Adrenal gland (tissue), 19 donors: ENCODE measurements at places on chromosomes 11 and 22.

DNA sequence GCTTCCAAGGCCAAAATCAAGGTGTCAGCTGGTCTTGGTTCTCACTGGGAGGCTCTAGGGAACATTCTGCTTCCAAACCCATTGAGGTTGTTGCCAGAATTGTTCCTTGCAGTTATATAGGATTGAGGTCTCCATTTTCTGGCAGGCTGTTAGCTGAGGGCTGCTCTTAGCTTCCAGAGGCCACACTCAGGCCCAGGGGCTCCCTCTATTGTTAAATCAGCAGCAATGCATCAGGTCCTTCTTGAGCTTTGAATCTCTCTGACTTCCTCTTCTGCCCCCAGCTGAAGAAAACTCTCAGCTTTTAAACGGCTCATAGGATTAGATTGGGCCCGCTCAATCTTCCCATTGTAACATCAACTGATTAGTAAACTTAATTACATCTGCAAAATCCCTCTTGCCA lies 39.3 kb upstream of the BSX start:
- peak; percentile 20 for DNase-seq

DNA sequence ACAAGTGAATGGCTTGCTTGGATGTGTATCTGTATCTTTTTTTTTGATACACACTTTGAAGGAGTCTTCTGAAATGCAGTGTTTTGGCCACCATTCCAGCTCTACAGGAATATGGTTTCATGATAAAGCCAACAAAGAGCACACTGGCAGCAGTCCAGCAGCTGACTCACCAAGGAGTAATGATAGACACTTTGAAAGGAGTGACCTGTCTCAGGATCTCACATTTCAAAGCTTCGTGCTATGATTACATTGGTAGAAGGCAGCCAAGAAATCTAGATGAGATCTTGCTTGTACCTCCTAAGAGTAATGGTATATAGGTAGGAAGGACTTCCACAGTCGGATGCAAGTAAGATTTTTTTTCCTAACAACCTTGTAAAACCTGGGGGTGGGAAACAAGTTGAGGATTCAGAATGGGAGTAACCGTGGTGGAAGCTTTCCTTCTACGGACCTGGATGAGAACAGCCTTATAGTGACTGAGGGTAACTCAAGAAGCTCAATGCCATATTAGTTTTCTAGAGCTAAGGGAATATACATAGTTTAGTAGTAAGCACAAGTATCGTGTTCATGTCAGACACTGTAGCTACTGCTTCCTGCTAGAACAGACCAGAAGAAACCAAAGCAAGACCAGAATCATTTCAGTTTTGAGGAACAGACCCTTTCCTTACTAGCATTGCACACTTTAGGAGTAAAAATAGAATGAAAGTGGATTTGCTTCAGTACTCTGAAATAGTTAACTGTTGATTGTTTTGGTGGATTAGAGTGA lies 25.0 kb downstream of the MTMR3 start:
- DNase-seq = peak; percentile 85

DNA sequence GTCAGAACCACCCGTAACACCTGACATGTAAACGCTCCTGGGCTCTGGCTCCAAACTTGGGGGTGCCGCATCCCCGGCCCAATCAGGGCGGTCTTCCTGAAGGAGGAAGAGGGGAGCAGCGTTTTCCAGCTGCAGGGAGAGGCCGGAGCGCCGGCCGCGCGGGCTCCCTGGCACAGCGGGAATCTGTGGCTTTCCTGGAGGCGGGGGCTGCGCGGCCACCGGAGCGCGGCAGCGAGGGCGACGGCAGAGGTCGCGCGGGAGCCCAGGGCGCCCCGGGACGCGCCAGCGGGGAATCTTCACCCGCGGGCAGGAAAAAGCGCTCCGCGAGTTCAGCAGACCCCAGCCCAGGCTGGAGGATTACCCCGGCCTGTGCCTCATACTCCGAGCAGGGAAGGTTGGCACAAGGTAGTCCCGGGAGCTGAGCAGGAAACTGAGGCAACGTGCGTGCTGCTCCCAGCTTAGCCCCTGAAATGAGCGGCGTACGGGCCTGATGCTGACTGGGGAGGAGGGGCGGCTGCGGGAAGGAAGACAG lies 600 bp upstream of the ESAM start:
- DNase-seq = no peak

GRCh38 chr11:44989831-44990566 lies 39.3 kb upstream of the TP53I11 start:
- DNase-seq = peak; percentile 9

- no peak for DNase-seq
Observed at GRCh38 chr11:68375766-68376165, 63.4 kb downstream of the LRP5 start.

DNA sequence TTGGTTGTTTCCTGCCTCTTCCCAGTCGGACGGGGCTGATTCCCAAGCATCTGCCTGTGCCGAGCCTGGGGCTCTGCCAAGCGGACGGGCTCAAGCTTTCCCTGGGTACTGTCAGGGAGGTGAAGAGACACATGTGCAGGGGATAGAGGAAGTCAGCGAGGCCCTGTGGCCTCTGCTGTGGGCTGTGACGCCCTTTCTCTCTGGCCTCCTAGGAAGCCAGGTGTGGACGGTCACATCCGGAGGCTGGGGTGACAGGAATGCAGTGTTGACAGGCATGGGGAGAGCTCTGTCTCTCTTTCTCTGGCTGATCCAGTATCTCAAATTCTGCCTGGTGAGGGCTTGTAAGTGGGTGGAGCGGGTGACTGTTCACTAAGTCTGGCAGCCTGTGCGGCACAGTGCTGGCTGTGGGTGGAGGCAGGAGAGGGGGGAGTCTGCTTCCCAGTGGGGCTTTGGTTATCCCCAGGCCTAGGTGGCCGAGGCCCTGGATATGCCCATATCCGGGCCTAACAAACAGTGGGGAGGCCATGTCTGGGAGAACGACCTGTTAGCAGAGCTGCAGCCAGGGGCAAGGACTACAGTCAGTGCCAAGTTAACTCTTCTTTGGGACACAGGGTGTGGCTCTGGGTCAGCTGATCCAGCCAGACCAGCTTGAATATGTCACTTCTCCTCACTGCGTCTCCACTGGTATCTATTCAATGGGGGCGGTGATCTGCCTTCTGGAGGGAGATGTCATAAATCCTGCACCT lies 1.9 kb downstream of the KCTD17 start:
- DNase-seq = no peak

DNA sequence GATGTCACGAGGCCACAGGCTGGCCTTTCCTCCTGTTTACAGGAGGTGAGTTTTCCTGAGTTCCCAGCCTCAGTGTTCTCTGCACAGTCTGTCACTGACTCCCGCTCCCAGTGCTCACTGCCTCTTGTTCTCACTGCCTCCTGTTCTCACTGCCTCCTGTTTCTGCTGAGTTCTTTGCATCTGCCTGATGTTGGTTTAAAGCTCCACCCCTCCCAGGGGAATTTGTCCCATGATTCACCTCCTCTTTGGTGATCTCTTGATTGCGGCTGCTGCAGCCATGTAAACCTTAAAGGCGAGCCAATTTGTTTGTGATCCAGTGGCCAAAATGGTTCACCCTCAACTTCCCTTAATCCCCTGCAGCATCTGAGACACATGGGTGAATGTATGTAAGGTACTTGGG lies 6.0 kb upstream of the TUBA8 start:
- DNase-seq = no peak

GRCh38 chr11:80349997-80350396 lies 909.2 kb upstream of the TENM4 start:
- no peak for DNase-seq

DNA sequence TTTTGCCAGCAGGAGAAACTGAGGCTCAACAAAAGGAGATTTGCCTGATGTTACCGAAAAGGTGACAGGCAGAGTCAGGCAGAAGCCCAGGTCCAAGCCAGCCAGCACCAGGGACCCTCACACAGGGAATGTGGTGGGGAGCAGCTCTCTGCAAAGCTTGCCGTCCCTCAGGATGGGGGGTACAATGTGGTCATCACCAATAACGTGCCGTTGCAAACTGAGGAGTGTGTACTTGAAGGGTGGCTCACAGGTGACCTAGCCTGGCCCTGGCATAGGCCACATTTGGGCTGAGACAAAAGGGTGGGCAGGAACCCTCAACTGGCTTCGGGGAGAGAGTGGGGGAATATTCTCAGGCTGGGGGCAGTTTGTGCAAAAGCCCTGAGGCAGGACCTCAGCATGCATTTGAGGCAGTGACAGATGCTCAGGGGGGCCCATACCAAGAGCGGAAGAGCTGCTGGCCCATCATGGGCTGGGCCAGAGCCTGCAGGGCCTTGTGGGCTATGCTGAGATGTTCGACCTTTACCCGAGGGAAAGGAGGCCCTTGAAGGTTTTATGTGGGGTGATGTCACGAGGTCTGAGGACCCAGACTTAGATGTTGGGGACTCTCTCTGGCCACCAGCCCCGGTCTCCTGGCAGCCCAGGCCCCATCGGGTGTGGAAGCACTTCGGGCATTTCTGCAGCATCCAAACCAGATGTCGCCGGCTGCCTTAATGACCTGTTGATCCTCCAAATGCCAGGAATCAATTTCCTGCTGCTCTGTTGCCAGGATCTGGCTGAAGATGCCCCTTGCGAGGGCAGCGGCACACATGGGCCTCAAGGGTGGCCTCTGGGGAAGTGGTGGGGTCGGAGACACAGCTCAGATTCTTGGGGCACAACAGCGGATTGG lies 57.4 kb upstream of the SHISAL1 start:
- no peak for DNase-seq

GRCh38 chr11:75142714-75143419 lies 8.0 kb upstream of the SLCO2B1 start:
- DNase-seq = peak; percentile 92

GRCh38 chr11:130032931-130033330 lies 30.3 kb upstream of the PRDM10 start:
- DNase-seq = no peak

- peak; percentile 50 for DNase-seq
Observed at GRCh38 chr11:45921561-45922424, 663 bp upstream of the LARGE2 start.

GRCh38 chr11:6559369-6559768 lies 44.0 kb downstream of the RRP8 start:
- no peak for DNase-seq

GRCh38 chr11:37849706-37850105 lies 1251.7 kb upstream of the RAG2 start:
- DNase-seq = no peak

DNA sequence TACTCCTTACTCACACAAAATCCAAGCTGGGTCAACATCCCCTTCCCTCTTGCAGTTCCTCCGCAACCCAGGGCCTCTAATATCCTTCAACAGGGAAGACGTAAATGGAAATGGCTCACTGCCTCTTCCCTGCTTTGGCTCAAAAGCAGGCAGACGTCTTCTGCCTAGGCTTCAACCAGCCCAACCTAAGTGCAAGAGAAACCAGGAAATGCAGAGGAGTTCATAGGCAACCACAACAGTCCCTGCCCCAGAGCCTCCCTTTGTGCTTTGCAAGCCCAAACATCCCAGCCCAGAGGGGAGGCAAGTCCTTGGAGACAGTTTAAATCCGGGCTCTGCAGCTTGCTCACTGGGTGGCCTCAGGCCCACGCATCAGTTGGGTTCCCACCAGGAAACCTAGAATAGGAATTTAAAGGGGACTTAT lies 33.3 kb downstream of the CD6 start:
- no peak for DNase-seq

- no peak for DNase-seq
Observed at GRCh38 chr22:45879552-45879949, 97.4 kb downstream of the WNT7B start.

GRCh38 chr11:64566042-64566914 lies 24.7 kb upstream of the SLC22A12 start:
- peak; percentile 93 for DNase-seq
